ENCODE measurements at places on chromosomes 5 and 9.

GRCh38 chr5:100519075-100519474 lies 16.1 kb upstream of the FAM174A start:
- no peak for DNase-seq

GRCh38 chr9:85700330-85700729 lies 41.4 kb downstream of the AGTPBP1 start:
- no peak for DNase-seq

DNA sequence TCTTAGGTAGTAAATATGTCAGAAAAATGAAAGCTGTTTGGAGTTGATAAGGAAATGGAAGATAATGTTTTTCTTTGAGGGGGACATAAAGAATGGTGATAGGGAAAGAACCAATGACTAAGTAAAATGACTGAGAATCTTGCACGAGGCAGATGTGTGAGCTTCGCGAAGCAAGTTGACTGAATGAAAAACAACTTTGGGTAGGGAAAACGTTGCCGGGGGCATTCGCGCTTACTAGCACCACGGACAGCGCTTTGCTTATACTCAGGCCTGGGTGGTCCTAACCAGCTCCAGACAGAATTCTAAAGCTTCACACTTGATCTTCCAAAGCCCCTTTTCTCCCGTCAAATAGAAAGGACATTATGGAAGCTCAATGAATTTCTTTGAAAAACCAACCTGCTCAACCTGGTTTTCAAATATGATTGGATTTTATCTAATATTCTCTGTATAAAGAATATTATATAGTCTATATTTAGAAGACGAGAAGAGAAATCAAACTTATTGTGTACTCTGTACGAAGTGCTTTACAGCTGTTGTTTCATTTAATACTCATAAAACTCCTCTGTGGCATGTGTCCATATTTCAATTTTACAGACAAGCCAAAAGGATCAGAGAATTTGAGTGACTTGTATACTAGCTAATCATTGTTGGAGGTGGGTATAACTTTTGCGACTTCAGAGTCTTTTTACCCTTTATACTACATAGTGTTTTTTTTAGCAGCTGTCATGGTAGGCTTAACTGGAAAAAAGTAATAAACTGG lies 1.9 kb upstream of the CDKN2B start:
- DNase-seq, result peak; percentile 56

- DNase-seq, result no peak
Observed at GRCh38 chr9:105195259-105195658, 49.2 kb upstream of the SLC44A1 start.

- DNase-seq, result no peak
Observed at GRCh38 chr5:103211576-103212561, 46.7 kb upstream of the MACIR start.

- no peak for DNase-seq
Observed at GRCh38 chr9:68973619-68974018, 40.3 kb downstream of the PRKACG start.

DNA sequence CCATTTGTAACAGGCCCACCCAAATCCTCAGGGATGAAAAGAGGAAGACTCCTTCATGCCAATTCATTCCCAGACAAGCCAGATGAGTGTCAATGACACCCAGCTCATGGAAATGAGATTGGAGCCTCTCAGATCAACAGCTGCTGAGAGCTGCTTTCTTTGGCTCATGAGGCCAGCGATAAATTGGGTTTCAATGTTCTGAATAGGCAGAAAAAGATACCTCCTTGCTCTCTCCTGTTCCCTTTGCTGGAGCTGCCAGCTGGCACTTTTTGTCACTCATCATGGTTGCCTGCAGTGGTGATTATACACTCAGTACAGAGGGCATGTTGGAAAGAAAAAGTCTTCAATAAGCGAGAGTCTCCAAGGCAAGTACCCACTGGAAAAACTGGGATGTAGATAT lies 47.1 kb downstream of the SH3RF2 start:
- DNase-seq, result no peak

- no peak for DNase-seq
Observed at GRCh38 chr5:140182075-140182711, 7.2 kb downstream of the CYSTM1 start.

DNA sequence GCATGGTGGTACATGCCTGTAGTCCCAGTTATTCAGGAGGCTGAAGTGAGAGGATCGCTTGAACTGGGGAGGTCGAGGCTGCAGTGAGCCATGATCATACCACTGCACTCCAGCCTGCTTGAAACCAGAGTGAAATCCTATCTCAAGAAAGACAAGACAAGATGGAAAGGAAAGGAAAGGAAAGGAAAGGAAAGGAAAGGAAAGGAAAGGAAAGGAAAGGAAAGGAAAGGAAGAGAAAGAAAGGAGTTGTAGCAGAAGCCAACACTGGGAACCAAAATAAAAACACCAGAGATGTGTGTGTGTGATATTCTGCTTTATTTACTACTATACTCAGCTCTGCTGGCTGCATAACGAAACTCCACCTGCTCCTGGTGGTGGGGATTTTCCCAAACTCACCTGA lies 115.3 kb downstream of the DRD1 start:
- DNase-seq, result no peak

GRCh38 chr9:124809741-124810500 lies 33.0 kb downstream of the OLFML2A start:
- no peak for DNase-seq

DNA sequence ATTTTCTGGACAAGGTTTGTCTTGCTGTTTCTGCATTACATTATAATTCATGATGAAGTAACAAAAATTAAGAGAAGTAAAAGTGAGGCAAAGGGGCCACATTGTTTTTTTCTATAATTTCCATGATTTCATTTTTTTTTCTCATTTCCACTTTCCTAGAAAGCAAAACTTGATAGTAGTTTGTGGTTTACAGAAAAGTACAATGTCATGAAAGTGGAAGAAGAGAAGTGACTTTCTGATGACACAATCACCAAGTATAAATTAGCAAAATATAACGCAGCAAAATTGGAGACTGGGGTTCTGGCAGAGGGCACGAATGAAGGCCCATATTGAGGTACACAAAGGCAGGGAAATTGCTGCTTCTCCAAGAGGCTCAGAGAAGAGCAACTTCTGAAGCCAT lies 5.0 kb upstream of the IFNA14 start:
- no peak for DNase-seq

DNA sequence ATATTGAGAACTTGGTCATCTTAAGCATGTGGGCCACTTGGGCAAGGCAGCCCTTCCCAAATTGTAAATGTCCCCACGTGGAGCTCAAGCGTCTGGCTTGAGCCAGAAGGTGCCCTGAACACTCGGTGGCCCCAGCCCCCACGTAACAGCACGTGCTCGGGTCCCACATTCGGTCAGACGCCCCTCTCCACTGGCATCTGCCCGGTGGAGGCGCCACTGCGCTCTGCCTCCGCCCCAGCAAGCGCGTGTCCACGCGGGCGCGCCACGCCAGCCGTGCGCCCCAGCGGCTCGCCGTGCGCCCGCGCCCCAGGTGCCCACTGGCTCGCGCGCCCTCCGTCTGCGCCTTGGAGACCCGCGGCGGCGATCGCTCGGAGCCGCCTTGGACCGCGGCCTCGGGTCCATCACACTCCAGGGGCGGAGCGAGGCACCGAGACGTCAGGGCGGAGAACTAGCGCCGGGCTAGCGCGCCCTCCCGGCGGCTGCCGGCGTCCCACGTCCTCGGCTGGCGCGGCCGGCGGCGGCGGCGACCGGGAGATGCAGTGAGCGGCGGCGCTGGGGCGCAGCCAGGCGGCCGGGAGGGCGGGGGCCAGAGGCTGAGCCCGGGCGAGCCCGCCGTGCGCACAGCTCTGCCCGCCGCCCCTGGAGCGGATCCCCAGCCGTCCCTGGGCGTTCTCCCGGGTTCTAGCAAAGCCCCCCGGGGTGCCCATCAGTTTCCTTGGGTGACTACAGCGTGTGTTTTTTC lies at the start of gene PALM2AKAP2:
TSS of gene PALM2AKAP2 (plus strand) at position 488 of the 742 bp plus-strand sequence. CDS start 291 bp downstream, outside the sequence.
- no peak for DNase-seq
